ENCODE measurements at places on chromosomes 3 and 15.

GRCh38 chr3:131526801-131527347 lies 24.1 kb upstream of the MRPL3 start:
- no peak for DNase-seq

- no peak for DNase-seq
Observed at GRCh38 chr3:187736418-187736871, 8.8 kb downstream of the BCL6 start.

DNA sequence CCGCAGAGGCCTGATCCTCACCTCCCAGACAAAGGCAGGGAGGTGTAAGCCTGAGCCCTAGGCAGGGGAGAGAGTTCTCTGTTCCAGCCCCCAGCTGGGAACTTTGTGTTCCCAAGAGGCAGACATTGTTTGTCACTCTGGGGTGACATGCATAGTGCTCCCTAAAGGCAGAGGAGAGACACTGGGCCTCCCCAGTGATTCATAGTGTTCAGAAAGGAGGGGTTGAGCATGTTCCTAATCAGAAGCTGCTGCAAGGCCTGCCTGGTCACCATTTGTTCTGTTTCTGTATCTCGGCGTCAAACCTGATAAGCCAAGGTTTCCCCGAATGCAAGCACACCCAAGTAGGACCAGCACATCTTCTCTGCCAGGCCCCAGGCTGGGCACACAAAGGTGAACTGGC lies 24.0 kb upstream of the SLC6A6 start:
- no peak for DNase-seq

DNA sequence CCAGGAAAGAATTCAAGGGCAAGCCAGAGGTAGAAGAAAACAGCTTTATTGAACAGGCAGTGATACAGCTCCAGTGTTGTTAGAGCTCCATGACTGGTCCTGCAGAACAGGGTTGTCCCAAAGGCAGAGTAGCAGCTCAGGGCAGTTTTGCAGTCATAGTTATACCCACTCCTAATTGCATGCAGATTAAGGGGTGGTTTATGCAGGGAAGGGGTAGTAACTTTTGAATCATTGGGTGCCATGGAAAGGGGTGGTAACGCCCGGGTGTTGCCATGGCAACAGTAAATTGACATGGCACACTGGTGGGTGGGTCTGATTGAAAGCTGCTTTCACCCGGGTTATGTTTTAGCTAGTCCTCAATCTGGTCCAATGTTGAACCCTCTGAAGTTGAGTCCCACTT lies 9.7 kb upstream of the RAB6B start:
- DNase-seq, result no peak

- DNase-seq, result no peak
Observed at GRCh38 chr3:24365168-24365567, 129.5 kb downstream of the THRB start.

GRCh38 chr3:9088441-9089353 lies 125.4 kb upstream of the RAD18 start:
- DNase-seq, result no peak

DNA sequence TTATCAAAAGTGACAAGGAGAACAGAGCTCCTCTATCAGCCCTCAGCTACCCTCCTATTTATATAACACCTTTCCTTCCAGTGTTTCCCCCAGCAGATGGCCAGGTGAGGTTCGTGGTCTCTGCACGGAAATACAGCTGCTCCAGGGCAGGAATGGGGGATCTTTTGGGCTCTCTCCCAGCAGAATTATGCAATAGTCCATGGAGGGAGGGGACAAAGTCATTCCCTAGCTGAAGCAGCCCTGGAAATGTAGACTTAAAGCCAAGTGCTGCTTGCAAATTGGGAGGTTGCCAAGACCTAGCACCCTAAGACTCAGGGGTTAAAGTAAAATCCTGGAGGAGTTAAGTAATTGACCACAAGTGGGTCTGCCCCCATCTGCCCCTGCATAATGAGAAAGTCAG lies 256.3 kb downstream of the LRTM1 start:
- DNase-seq, result no peak

DNA sequence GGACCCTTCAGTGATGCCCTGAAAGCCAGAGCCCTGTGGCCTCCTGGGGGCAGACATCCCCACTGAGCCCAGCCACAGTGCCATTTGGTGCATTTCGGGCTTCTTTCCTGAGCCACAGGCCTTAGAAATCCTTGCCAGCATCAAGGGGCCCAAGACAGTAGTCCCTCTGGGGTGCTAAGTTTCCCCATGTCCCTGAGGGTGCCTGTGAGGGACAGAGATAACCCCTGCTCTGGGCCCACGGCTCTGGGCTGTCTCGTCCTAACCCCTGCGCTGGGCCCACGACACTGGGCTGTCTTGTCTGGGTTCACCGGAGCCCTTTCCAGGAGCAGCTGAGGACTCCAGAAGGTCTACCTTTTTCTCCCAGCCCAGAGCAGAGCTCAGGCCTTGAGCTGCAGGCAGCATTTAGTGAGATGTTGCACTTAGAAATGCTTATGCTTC lies 45.1 kb upstream of the FGD5 start:
- no peak for DNase-seq

- DNase-seq, result no peak
Observed at GRCh38 chr3:108546247-108546646, 35.9 kb upstream of the MYH15 start.

DNA sequence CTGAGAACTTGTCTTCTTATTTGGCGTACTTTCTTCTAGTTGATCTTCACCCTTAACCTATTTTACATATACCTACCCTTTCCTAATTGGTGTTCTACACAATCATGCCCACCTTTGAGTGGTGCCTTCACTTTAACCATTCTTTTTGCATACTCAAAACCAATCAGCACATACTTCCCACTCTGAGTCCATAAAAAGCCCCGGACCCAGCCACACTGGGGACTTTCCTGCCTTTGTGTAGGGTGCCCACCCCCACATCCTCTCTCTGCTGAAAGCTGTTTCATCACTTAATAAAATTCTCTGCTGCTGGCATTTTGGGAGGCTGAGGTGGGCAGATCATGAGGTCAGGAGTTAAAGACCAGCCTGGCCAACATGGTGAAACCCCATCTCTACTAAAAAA lies 15.9 kb upstream of the CHST2 start:
- no peak for DNase-seq

GRCh38 chr3:5136919-5137429 lies 14.9 kb downstream of the ARL8B start:
- DNase-seq, result no peak

DNA sequence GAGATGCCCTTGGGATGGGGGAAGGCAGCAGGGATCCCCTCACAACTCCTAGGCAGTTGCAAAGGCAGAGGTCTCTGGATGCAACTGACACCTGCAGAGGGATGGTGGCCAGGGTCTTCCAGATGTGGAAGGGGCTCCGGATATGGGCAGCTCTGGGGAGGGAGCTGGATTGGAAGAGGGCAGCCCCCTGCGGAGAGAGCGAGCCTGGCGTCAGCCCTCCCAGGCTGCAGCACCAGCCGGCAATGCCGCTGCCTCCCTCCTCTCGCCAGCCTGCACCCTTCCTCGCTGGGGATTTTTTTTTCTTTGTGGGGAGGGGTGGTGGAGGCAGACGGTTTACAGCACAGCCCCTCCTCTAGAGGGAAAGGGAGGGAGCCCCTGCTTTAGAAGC lies 1.6 kb downstream of the INSYN1 start:
- no peak for DNase-seq

DNA sequence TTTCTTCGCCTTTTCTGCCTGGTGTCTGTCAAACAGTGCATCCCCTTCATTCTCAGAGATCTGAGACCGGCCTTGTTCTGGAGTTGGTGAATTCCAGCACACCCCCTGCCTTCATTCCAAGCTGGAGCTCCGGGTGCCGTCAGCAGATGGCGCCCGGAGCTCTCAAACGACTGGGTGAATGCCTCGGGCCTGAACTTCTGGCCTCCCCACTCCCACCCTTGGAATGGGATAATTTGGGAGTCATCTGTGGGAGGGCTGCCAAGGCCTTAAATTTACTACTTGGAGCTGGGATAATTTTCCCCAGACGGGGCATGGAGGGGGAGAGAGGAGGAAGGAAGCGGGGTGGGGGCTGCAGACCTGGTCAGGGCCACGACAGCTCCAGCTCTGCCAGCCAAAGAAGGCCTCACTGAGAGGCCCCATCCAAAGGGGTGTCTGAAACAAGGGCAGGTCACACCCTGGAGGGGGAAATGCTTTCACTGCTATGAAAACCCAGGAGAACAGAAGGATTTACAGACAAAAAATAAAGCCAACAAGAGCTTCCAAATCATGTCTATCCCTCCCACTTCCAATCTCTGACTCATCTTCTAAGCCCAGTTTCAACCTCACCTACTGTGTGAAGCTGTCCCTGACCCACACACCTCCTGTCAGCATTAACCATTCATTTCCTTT lies 187.9 kb downstream of the OPA1 start:
- DNase-seq, result peak; percentile 12

GRCh38 chr15:65937476-65937875 lies 68.2 kb downstream of the RAB11A start:
- no peak for DNase-seq

DNA sequence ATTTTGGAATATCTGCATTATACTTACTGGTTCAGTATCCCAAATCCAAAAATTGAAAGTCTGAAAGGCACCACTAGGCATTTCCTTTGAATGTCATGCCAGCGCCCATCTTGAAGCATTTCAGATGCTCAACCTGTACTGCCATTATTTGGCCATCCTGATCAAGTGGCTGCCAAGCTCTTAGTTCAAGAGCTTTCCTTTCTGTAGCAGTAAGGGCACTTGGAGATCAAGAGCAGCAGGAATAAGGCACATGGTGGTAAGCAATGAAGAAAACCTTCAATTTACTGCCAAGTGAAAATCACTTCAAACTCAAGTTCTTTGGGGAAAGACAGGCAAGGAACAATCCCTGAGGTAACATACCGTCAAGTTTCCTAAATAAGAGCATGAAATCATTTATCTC lies 10.0 kb downstream of the RHOA start:
- DNase-seq, result no peak

- no peak for DNase-seq
Observed at GRCh38 chr3:151769175-151769574, 35.4 kb downstream of the AADACL2 start.

- DNase-seq, result no peak
Observed at GRCh38 chr15:91491101-91491950, 362.2 kb upstream of the SLCO3A1 start.
